Eye (tissue), 1 donor: ENCODE measurements at places on chromosomes 16 and 17.

DNA sequence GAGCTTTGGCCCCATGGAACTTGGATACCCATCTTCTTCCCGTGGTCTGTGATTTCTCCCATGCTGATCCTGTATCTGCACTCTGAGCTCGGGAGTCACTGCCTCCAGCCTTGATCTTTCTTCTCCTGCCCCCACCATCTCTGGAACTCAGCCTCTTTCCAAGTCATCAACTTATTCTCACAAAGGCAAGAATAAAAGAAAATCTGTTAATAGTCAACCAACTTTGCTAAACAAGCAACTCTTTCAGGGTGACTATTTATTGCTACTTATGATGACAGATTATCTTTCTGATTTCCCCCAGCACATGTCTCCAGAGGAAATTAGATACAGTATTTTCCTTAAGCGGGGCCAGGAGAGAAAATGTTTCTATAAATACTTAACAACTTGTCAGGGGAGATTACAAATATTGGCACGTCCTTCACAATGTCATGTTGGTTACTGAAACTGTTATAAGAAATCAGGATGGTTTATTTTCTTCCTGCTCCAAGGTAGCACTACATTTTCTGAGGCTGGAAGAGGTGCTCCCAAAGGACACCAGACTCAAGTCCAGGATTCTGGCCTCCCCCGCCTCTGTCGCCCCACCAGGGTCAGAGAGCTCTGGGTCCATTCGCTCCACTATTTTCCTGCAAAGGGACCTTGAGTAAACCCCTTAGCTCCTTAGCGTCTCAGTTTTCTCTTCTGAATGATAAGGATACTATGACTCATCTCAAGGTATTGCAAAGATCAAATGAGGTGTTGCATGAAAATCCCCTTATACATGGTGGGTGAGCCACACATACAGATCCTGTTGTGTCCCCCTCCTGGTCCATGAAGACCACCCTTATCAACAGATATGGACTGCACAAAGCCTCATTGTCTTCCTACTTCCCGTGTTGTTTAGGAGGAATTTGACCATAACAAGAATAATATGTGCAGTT is 205.2 kb upstream of the WSCD1 start:
- no peak for DNase-seq

GRCh38 chr17:76090517-76091129 is 11.6 kb downstream of the ZACN start:
- no peak for DNase-seq

GRCh38 chr17:28889996-28890395 is 7.5 kb downstream of the FLOT2 start:
- DNase-seq = no peak

- no peak for DNase-seq
Observed at GRCh38 chr16:83958137-83958845, 5.3 kb downstream of the OSGIN1 start.

DNA sequence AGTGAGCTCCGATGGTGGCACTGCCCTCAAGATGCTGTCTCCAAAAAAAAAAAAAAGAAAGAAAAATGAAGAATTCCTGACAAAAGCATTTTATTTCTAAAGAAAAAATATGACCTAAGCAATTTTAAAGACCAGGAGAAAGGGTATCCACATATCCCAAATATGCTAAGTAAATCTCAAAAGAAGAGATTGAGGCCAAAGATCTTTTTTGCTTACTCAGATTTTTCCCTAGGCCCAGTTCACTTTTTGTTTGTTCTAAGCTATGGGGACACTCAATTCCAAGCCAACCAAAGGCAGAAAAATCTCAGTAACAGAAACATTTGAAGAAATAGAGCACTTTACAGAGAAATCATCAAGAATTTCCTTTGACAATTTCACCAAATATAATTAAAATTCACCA is 150.8 kb downstream of the SOX9 start:
- DNase-seq = no peak

- DNase-seq = no peak
Observed at GRCh38 chr16:49632086-49632794, 223.7 kb downstream of the ZNF423 start.

DNA sequence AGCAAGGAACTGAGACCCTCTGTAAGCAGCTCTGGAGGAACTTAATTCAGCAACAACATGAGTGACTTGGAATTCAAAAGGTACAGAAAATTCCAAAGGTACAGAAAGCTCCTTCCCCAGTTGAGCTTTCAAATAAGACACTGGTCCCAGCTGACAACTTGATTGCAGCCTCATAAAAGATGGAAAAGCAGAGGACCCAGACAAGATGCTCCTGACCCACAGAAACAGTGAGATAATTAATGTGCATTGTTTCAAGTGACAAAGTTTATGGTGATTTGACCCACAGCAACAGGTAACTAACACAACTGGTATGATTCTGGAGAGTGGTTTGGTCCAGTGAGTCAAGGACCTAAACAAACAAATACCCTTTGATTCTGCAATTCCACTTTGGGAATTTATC is 15.2 kb upstream of the TMEM114 start:
- DNase-seq = no peak

- peak; percentile 45 for DNase-seq
Observed at GRCh38 chr17:9002227-9002605, 19.1 kb upstream of the NTN1 start.

DNA sequence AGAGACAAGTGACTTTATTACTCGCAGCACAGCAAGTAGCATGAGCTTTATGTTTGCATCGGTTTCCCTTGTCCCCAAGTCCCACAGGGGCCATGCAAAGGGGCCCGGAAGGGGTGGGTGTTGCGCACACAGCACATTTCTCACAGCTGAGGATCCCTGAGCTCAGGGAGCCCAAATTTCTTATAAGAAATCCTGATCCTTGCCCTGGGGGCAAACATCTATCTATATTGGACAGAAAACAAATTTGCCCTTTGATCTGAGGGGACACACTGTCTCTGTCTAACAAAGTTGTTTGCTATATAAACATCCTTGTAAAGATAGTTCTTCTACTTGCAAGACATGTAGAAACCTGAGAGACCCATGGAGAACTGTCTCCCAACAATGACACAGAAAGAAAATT is 35.7 kb upstream of the MEAK7 start:
- DNase-seq = no peak
